Upper lobe of left lung (tissue), 6 donors: ENCODE measurements at places on chromosomes 3 and 15.

- no peak for DNase-seq
Observed at GRCh38 chr15:84975871-84976351, 5.7 kb upstream of the PDE8A start.

DNA sequence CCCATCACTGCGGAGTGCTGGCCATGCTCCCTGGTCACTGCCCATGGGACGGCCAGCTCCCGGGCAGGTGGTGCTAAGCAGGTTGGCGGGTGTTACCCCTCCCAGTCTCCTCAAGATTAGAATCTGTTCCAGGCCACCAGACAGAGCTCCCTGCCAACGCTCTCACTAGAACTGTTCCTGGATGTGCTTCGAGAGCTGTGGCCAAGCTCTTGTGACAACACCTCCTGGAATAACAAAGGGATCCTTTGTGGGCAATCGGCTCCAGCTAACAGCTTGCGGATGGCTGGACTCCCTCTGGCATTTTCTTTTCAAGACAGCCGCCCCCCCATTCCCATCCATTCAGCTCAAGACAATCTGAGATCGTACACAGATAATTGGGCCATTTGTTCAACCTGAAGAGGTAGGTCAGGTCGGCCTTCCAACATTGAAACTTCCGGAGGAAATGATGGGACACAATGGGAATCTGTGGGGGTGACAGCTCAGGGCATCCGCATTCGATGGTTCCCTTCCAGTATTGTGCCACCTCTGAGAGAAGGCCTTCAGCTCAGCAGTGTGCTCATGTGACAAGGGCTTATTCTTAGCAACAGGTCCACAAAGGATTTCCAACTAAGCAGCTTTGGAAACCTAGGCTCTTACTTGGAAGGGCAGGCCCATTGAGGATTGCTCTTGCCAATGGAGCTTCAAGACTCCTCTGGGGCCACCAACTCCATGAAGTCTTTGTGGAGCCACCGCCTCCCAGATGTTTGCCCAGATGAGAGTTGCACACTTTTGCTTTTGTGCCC, 11.6 kb upstream of the EPHB3 start:
- no peak for DNase-seq

DNA sequence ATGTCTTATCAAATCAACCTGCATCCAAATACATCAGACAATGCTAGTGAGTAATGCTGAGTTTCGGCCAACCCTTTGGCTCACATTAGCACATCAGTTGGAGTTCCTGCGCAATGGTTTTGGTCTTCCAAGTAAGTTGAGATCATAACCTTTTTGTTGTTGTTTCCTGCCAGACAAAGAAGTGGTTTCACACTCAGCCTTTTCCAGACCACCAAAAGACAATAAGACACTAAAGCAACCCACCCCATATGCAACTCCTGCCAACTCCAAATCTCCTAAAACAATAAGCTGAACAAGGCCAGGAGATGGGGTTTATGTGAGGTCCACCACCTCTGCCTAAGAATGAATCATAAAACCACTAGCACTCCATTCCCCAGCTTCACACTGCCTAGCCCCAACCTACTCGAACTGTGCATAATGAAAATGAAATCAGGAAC, 177.0 kb downstream of the ERC2 start:
- no peak for DNase-seq

- no peak for DNase-seq
Observed at GRCh38 chr15:76391847-76392246, 55.3 kb downstream of the ISL2 start.

- DNase-seq = peak; percentile 88
Observed at GRCh38 chr15:66774001-66774814, 72.2 kb downstream of the SMAD6 start.

GRCh38 chr3:37477275-37477674, 302.9 kb upstream of the LRRFIP2 start:
- no peak for DNase-seq
